ENCODE measurements at places on chromosomes 2 and 18.
A peak's percentile ranks its signal among the peaks of the same experiment; 100 is the strongest.

DNA sequence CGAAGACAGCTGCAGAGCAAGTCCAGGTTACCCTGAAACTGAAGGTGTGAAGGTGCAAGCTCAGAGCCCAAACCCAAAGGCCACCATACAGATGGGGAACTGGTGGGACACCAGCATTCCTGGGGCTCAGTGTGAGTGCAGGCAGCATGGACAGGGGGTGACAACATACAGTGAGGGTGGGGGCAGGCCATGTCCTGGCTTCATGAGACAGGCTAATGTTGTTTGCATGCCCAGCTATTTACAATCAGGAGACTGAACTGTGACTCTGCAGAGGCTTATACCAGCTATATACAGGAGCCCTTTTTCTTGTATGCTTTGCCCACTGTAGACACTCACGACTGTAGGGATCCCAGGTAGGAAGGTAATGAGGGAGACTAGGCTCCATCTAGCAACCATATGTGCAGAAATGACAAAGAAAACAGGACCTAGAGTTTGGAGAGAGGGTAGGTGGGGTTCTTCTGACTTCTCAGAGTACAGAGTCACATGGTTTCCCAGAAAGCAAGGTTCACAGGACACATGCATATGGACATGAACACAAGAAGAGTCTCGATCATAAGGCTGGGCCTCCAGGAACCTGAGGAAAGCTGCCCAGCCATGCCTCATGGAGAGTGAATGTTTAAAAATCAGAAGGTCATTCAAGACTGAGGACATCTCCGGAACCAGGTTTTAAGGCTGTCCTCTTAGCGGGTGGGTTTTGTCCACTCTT is 26.4 kb downstream of the SIX3 start:
- DNase-seq, result no peak

DNA sequence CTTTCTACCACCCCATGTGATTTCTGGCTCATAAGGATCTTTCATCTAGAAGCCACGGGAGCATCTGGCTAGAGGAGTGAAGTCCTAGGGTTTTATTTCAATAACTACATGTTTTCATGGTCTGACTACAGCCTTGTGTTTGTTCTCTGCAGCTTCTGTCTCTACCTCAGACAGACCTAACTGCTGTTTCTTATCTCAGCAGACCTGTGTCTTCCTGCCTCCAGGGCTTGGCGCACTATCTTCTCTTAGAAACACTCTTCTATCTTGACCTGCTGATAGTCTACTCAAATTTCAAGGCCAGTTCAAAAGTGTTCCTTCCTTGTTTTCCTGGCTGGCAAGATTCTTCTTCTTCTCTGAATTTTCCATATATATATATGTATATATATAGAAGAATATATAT is 11.0 kb upstream of the TRIB2 start:
- no peak for DNase-seq

- DNase-seq, result no peak
Measured at GRCh38 chr2:171602352-171602751, 80.1 kb downstream of the CYBRD1 start.

- DNase-seq, result no peak
Measured at GRCh38 chr2:8622199-8622911, 59.5 kb upstream of the ID2 start.

- no peak for DNase-seq
Measured at GRCh38 chr2:173940208-173941020, 24.8 kb downstream of the SP3 start.

DNA sequence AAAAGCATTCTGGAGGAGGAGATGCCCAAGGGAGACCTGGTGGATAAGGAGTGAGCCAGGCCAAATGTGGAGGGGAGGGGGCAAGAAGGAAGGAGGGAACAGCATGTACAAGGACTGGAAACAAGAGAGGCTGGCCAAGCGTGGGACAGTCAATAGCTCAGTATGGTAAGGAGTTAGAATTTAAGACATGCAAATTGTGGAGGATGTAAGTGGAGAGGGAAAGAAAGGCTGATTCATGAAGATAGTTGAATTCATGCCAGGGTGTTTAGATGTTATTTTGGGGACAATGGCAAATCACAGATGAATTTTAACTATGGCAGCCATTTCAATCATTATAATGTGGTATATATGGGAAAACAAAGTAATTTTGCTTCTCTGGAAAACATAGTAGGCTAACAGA is 462.3 kb downstream of the MEIS1 start:
- DNase-seq, result no peak

GRCh38 chr2:9010866-9011265 is 7.4 kb upstream of the MBOAT2 start:
- no peak for DNase-seq

- DNase-seq, result no peak
Measured at GRCh38 chr2:238458651-238459050, 31.9 kb downstream of the ASB1 start.

DNA sequence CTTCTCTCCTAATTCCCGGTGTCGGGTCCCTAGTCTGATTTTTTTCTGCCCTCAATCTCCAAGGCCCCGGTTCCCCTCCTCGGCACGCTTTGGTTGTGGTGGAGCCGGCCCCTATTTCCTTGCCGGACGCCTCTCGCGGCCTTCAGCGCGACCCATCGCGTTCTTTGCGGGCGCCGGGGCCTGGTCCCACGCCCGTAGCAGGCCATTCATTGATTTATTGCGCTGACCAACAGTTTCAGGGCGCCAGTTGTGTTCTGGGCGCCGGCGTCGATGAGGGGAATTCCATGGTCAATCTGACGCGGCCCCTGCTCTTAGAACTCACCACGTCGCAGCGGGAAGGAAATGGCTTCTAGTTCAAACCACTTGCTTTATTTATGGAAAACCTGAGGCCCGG is 396 bp downstream of the CNOT9 start:
- peak; percentile 36 for DNase-seq

DNA sequence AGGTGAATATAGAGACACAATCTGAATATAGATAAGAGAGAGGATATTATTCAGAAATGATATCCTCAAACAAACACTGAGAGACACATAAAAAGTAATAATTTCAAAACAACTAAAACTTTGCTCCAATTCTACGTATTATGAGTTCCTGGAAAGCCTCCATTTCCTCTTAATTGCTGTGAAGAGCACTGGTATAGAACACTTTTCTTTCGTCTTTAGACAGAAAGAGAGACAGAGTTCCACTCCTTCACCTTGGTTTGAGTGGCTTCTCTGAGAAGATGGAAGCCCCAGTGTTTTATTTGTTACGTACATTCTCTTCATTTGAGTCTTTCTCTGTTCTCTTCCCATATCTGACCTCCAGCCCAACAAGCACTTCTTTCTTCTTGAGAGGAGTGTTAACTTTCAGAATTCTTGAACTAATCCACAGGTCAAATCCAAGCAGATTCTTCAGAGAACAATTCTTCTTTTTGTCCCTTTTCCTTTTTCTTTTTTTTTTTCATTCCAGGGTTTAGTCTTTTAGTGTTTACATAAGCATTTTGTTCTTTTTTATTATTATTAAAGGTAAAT is 6.4 kb upstream of the PIK3C3 start:
- no peak for DNase-seq

DNA sequence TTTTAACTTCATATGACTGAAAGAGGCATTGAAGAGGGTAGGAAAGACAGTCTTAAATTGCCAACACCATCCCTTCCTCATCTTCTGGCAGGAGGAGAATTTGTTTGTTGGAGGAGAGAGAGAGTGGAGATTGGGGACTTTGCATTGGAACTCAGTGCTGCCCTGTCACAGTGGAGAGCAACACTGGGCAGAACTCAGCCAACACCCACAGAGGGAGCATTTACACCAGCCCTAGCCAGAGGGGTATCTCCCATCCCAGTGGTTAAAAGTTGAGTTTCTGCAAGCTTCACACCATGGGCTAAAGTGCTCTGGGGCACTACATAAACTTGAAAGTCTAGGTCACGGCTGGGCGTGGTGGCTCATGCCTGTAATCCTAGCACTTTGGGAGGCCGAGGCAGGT is 174.1 kb downstream of the ANKRD30B start:
- DNase-seq, result no peak

GRCh38 chr2:176544557-176544956 is 275.3 kb downstream of the MTX2 start:
- DNase-seq, result no peak

GRCh38 chr2:175568109-175568730 is 386.7 kb upstream of the ATP5MC3 start:
- no peak for DNase-seq

DNA sequence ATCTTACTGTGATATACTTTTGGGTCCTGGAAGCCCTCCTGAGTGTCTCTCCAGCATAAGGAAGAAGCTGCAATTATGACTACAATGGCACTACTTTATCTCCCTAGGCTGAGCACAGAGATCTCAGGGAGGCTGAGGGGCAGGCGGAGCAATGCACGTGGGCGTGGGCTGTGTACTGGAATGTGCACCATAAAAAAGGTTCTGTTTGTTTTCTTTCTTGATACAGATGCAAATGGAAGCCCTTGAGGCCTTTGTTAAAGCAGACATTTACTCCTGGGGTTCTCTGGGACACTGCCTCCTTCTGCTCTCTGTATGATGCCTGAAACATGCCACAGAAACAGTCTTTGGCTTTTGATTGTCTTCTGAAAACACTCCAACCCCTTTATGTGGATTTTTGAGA is 79.1 kb upstream of the DLX2 start:
- no peak for DNase-seq

DNA sequence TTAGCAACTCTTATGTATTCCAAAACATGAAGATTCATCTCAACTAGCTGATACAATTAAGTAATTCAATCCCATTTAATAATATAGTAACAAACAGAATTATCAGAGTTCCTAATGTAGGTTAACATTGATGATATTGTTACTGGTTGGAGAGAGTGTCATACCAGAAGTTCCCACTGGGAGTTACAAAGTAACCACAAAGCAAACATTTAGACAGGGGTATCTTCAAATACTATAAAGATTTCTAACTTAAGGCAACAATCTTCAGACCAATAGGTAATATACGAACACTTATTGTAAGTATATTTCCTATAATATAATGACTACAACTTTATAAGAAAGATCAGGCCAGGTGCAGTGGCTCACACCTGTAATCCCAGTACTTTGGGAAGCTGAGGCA is 1372.9 kb upstream of the PIK3C3 start:
- no peak for DNase-seq

GRCh38 chr2:143740431-143740830 is 611.2 kb downstream of the ARHGAP15 start:
- DNase-seq, result no peak

GRCh38 chr2:216004697-216005283 is 8.6 kb downstream of the MREG start:
- no peak for DNase-seq

DNA sequence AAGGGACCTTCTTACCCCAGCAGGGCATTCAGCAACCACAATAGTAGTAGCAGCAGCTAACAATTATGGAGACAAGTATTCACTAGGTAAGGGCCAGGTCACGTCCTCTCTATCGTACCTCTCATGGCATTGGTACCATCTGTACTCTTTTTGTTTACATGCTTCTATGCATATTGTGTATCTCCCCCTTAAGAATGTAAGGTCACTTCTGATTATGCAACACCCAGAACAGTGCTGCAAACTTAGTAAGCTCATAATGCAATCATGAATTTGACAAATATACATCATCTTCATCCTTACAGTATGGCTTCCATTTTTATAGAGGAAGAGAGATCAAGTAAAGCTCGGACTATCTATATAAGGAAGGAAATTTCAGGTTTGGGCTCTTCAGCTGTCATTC is 46.1 kb downstream of the SPRED2 start:
- DNase-seq, result no peak

- DNase-seq, result no peak
Measured at GRCh38 chr18:56019908-56020307, 431.9 kb upstream of the TCF4 start.

GRCh38 chr18:49843131-49843530 is 29.8 kb upstream of the ACAA2 start:
- no peak for DNase-seq

GRCh38 chr2:55482186-55482884 is 37.2 kb upstream of the CFAP36 start:
- no peak for DNase-seq

DNA sequence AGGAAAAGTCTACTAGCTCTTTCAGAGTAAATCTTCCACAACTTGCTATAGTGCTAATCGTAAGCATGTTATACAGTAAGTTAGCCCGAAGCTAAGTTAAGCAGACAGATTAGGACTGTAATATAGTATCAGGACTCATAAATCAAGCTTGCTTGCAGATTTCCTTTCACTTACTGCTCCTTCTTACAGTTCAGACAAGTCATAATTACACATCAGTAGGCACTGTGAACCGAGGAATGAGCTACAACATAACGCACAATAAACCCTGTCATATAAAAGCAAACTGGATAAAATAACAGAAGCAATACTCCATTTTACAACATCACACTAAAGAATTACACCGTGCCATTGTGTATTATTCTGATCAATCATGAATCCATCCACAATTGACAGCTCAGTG is 832.6 kb upstream of the ZEB2 start:
- DNase-seq, result no peak

DNA sequence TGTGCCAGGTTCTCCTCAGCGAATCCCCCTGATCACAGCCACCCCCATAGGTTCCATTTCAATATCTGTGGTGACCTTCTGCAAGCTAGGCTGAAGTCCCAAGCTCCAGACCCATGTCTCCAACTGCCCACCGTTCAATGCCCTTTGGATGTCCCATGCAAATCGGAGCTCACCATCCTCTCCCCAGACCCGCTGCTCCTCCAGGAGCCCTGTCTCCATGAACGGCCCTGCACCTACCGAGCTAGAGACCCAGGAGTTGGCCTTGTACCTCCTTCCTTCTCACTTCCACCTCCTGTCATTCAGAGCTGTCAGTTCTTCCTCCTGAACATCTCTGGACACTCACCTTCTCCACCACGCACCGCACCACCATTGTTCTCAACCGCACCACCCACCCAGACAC is 1.0 kb upstream of the FAHD2A start:
- no peak for DNase-seq
